ENCODE measurements at places on chromosomes 4 and X.

GRCh38 chr4:8392591-8393190, 47.8 kb downstream of the ACOX3 start:
- DNase-seq: no peak

DNA sequence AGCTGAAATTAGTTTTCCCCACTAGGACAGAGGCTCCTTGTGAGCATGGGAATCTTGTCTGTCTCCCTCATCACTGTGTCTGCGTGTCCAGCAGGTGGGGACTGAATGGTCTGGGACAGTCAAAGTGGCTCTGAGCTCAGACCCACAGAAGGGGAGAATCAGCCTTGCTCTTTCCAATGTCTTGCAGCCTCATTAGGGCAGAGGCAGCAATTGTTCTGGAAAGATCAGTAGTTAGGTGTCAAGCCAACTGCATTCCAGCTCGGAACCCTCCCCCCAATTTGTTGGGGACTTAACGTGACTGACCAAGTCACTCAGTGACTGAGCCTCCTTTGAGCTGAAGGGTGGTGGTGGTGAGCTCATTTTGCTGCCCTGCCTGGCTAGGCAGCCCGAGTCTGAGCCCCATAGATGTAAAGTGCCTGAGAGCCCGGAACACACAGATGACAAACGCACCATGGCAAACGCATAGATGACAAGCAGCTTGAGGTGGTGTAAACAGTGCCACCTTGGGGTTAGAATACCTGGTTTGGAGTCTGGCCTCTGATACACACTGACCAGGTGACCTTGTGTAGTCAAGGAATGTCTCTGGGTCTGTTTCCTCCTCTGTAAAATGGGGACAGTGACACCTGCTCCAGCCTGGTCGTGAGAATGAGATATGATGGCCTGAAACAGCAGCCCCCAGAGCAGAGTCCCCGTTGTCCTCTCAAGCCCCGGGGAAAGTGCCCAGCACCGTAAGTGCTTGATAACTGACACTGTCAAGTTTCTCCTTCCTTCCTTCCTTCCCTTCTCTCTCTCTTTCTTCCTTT, 2.7 kb upstream of the SORCS2 start:
- DNase-seq: no peak

GRCh38 chrX:136049608-136050007, 64.4 kb downstream of the SLC9A6 start:
- no peak for DNase-seq

GRCh38 chrX:56798339-56798711, 69.3 kb downstream of the NBDY start:
- DNase-seq: no peak

- DNase-seq: no peak
These were observed 45.2 kb downstream of the FAM53A start for GRCh38 chr4:1638873-1639272.

GRCh38 chr4:111398906-111399330, 746.3 kb upstream of the FAM241A start:
- no peak for DNase-seq

DNA sequence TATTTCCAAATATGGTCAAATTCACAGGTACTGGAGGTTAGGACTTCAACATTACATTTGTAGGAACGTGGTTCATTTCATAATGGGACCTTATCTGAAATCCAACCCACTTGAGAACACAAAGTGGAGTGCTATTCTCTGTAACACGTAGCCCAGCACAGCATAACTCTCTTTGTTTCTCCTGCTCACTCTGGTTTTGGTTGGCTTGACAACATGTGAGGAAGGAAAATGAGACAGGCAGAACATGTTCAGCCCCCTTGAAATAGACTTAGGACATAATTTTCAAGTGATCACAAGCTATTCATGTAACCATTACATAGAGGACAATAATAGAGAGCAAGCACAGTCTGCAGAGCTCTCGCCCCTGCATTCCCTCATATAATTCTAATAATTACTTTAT, 115.1 kb upstream of the SMIM10 start:
- no peak for DNase-seq

GRCh38 chr4:102169345-102169744, 175.9 kb downstream of the SLC39A8 start:
- DNase-seq: no peak

- no peak for DNase-seq
These were observed 47.6 kb upstream of the UXT start for GRCh38 chrX:47706575-47706974.

GRCh38 chr4:1788254-1788973, 4.7 kb upstream of the FGFR3 start:
- no peak for DNase-seq

GRCh38 chrX:138026211-138026610, 460.3 kb downstream of the ZIC3 start:
- no peak for DNase-seq

- no peak for DNase-seq
These were observed 50.1 kb upstream of the PHKA2 start for GRCh38 chrX:19034025-19034424.

GRCh38 chr4:169092889-169093522, 83.0 kb upstream of the CBR4 start:
- no peak for DNase-seq

DNA sequence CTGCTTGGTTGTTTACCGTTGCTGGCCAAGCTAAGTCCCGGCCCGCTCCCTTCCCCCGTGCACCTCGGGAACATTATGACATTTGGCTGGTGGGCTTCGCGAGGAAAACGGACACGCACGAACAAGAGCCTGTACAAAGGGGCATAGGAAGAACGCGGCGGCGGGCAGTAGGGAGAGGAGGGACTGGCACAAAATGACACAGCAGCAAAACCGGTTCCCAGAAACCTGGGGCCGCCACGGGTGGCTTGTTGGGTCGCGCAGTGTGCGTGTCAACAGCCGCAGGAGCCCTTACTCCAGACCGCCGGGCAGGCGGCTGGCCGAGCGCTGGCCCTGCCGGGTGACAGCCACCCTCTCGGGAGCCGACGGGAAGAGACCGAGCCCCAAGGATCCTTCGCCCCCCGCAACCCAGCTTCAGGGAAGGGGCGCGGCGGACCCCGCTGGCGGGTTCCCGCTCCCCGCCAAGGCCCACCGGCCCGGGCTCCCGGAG, 1.6 kb upstream of the LIN54 start:
- DNase-seq: peak; percentile 21

- no peak for DNase-seq
These were observed 38.7 kb downstream of the RTL9 start for GRCh38 chrX:110397339-110397738.

DNA sequence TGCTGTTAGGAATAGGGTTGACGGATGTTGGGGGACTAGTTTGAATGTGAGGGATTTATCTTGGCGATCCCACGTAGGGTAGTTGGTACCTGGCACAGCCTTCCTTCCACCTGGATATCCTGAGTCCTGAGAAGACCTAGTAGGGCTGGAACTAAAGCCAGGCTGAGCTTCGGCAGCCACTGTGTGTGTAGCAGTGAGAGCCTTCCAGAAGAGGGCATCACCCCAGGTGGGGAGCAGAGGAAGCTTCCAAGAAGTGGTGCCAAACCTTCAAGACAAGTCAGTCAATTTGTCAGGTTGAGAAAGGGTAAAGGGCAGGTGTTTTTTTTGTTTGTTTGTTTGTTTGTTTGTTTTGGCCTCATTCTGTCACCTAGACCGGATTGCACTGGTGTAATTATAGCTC, 1.2 kb upstream of the FGFBP2 start:
- no peak for DNase-seq

DNA sequence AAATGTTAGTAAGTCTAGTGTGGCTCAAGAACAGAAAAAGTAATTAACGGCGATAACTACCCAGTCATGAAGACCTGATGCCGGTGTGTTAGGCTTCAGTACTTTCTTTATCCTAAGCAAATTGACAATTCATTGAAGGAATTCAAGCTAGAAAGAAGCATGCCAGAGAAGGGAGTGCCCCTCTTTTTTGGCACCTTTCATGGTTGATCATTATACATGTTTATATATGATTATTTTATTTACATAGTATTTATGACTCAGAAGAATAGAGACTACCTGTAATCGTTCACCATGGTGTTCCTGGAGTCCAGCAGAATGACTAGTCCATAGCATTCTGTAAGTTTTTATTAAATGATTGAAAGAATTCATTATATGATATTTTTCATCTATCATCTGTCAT, 548.3 kb upstream of the SLIT2 start:
- DNase-seq: no peak

DNA sequence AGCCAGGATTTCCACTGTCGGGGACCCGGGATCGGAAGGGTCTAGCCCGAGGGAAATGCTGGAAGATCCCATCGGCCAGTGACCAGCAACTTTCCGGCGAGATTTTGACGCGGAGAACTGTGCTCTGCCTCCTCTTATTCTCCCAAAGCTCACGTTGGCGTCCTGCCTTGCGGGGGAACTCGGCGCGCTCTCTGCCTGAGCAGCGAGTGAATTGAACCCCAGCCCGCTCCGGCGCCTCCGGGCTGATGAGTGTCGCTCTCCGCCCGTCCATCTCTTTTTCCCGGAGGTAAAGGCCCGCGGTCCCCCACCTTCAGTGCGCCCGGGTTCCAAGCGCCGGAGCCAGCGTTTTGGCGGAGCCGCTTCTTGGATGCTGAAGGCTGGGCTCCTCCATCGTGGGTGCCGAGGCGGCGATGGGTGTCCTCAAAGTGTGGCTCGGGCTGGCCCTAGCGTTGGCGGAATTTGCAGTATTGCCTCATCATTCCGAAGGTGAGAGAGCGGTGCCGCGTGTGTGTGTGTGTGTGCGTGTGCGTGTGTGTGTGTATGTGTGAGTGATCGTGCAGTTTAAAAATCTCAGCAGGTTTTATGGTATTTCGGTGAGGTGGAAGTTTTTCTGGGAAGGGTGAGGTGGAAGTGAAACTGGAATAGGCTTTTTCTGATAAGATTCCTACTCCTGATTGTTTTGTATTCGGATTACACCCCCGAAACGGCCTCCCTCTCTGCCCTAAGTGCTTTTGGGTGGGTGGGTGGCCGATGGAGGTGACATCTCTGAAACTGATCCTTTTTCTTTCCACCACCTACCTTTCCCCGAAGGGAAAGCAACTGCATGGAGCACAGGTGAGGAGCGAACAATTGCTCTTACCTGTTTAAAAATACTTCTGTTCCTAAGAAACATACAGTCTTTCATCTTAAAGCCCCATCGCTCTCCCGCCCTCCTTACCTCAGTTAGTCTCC, 752 bp downstream of the FRAS1 start:
- DNase-seq: no peak

- no peak for DNase-seq
These were observed 1027.7 kb downstream of the ARAP2 start for GRCh38 chr4:35216636-35217035.

DNA sequence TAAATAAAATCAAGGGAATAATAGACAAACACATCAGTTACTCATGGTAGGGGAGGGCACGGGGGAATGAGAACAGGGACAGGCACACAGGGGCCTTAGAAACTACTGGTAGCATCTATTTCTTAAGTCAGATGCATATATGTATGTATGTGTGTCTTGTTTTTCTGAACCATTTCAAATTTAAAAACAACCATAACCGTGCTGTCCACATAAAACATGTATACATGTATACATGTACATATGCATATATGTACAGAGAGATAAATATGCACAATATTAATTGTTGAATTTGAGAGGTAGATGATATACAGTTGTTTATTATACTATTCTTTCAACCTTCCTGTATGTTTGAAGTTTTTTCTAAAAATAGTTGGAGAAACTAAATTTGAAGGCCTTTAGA, 7.8 kb upstream of the AWAT1 start:
- DNase-seq: no peak

DNA sequence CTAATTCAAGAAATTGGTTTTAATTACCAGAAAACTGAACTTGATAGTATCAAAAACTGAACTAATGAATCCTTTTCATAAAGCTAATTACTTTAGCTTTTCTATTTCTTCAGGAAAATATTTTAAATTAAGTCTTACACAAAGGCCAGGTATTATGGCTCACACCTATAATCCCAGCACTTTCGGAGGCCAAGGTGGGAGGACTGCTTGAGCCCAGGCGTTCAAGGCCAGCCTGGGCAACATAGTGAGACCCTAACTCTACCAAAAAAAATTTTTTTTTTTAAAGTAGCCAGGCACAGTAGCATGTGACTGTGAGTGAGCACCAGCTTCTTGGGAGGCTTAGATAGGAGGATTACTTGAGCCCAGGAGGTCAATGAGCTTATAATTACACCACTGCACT, 19.1 kb downstream of the CNOT6L start:
- no peak for DNase-seq

- DNase-seq: no peak
These were observed 20.5 kb downstream of the SEL1L3 start for GRCh38 chr4:25842229-25842845.

DNA sequence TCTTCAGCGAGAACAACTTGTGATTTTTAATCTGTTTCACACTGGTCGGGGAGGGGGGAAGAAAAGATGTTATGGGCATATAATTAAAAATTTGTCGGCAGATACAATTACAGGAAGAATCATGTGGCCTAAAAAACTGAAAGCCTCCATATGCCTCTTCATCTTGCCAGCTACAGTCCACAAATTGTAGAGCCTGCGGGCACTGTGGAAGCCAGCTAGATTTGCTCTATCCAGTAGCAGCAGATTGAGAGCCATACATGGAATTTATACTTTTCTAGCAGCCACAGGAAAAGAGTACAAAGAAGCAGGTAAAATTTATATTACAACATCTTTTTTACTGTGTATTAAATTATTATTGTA, 147.3 kb downstream of the TBL1X start:
- DNase-seq: no peak

DNA sequence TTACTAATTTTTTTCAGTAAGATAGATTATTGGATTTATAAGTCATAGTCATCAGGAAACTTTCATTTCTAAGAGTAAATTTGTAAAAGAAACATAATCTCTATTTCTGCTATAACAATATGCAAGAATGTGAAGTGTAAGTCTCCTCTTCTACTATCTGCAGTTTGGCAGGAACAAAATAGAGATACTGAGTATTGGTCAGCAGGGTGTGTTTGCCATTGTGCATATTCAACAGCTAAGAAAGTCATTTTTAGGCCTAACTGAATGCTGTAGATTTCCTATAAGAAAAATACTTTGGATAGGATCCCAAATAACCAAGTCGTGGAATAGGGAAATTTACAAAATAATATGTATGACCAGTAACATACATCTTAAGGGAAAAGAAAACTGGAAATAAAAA, 253.3 kb upstream of the EPHA5 start:
- DNase-seq: no peak

DNA sequence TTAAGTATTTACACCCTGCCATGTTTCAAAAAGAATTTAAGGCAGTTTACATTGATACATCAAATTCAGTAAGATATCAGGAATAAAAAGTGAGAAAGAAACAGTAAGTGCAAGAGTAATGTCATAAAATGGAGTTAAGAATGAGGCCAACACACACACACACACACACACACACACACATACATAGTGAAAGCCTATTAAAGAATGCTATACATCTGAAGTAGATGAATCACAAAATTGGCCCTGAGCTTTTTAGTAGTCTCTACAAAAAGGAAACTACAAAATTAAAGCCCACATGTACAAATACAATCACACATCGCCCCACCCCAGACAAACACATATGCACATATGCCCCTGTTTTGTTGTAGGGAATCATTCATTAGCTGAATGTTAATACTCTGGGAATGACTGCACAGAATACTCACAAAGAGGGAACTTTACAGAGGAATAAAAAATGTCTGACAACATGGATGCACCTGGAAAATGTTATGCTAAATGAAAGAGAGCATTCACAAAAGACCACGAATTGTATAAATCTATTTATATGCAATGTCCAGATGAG, 428.8 kb downstream of the IL15 start:
- DNase-seq: no peak
